ENCODE measurements at places on chromosomes 5 and 9.

DNA sequence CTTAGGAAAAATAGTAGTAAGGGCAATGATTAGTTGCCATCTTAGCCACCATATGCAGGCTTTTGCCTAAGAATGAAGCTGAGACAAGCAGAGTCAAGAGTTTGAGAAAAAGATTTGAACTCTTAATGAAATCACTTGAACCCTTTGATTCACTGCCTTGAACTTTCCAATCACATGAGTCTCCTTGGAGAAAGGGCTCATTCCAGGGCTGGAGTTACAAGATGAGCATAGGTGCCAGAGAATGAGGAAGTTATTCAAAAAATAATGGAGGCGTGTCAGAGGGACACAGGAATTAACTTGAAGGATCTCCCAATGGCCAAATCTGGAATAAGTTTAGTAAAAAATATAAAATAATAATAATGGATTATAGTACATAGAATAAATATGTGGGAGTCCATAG is 35.3 kb downstream of the MAT2B start:
- DNase-seq = no peak

DNA sequence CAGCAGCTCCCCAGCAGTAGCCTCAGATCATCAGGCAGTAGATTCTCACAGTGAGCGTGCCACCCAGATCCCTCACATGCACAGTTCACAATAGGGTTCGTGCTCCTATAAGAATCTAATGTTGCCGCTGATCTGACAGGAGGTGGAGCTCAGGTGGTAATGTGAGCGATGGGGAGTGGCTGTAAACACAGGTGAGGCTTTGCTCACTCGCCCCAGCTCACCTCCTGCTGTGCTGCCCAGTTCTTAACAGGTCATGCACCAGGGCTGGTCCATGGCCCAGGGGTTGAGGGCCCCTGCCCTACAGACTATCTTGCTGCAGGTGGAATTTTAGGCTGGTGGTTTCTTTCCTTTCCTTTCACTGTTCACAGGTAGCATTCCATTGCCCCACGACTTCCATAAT is 100.2 kb downstream of the MRPL36 start:
- no peak for DNase-seq

DNA sequence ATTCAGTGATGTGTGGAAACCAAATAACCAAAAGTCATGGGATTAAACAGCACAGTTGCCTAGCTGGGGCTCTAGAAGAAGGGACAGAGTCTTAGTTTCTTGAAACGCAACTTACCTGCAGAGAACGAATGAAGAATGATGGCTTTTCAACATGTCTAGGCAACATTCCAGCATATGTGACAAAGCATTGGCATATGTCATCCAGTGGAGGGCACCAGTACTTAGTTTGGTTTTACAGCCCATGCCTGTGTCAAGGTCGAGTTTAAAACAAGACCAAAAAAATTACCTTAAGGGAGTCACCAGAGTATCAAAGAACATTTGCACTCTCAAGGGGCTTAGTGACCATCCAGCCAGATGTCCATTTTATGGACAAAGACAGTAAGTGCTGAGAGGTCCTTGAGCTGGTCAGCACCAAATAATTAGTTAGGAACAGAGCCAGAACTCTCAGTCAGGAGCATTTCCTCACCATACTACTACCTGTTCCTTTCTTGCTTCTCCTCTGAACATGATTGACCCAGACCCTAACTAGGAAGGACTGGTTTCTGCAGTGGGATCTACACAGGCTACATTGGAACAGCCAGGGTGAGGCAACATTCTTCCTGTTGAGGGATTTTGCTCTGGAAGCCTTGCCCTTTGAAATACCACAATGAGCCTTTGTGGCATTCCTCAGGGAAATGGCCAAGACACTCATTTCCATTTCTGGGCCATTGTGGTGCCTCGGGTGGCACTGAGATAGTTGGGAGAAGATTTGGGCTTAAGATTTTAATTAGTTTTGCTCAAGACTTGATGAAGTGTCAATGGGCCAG is 75.4 kb upstream of the ANKH start:
- peak; percentile 32 for DNase-seq

GRCh38 chr9:83967073-83967472 is 12.9 kb downstream of the HNRNPK start:
- DNase-seq = no peak

DNA sequence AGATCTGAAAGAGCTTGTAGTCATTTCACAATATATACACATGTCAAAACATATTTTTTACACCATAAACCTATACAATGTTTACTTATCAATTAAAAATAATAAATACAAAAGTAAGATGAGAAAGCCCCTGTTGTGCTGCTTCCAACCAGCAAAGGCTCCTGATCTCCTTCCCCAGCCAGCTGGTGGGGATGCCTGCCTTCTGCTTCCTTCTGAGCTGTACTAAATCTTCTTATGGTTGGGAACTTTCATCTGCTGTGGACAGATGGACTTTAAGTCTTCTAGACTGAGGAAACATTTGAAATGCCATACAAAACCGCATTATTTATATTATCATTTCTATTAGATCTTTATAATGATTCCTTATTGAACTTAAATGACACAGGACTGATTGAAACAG is 745.3 kb upstream of the CHD1 start:
- no peak for DNase-seq

- DNase-seq = no peak
Observed at GRCh38 chr9:4709380-4709779, 30.0 kb downstream of the CDC37L1 start.

- no peak for DNase-seq
Observed at GRCh38 chr5:76521240-76521758, 101.9 kb downstream of the F2RL2 start.

- DNase-seq = peak; percentile 38
Observed at GRCh38 chr5:179836225-179837019, 15.7 kb downstream of the SQSTM1 start.

- no peak for DNase-seq
Observed at GRCh38 chr9:85662573-85662972, 79.2 kb downstream of the AGTPBP1 start.

GRCh38 chr5:34055667-34056066 is 12.7 kb upstream of the C1QTNF3 start:
- no peak for DNase-seq

- no peak for DNase-seq
Observed at GRCh38 chr9:99594056-99594780, 227.5 kb upstream of the NR4A3 start.

GRCh38 chr5:155260798-155261197 is 247.2 kb downstream of the KIF4B start:
- DNase-seq = no peak

DNA sequence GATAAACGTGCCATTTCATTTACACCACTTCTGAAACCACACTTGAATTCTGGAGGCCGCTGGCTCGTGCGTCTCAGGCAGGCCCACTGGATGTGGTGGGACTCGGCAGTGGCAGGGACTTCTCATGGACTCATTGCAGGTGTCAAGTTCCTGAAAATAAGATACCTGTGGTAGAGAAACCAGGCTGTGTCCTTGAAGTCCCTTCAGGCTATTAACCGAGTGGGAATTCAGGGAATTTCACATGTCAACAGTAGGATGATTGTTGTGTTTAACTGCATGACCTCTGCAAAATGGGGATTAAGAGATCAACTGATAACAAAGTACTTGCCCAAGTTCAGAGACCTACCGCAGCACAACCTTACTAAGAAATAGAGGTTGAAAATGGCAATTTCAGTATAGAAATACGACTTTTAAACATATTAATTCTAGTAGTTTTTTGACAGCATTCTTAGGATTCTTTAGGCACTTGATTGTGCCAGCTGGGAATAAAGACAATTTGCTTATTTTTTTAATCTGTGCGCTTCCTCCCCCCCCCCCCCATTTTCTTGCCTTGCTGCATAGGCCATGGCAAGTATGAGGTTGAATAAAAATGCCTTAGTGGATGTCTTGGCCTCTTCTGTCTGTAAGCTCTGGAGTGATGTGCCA is 26.8 kb downstream of the TRIP13 start:
- DNase-seq = no peak

DNA sequence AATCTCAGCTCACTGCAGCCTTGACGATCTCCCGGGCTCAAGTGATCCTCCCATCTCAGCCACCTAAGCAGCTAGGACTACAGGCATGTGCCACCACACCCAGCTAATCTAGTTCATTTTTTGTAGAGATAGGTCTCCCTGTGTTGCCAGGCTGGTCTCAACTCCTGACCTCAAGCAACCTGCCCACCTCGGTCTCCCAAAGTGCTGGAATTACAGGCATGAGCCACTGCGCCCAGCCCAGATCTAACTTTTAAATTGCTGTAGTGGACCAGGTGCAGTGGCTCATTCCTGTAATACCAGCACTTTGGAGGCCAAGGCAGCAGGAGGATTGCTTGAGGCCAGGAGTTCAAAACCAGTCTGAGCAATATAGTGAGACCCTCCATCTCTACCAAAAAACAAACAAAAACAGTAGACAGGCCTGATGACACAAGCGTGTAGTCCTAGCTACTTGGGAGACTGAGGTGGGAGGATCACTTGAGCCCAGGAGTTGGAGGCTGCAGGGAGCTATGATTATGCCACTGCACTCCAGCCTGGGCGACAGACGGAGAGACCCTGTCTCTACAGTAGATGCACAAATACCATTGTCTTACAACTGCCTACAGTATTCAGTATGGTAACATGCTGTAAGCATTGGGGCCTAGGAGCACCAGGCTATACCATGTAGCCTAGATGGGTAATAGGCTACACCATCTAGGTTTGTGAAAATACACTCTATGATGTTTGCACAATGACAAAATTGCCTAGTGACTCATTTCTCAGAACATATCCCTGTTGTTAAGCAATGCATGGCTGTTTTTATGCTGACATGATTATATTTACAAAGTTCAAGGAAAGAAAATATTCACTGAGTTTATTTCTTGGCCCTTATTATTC is 1.5 kb upstream of the SIT1 start:
- DNase-seq = no peak

- DNase-seq = no peak
Observed at GRCh38 chr5:21397693-21398092, 1409.7 kb upstream of the CDH18 start.

DNA sequence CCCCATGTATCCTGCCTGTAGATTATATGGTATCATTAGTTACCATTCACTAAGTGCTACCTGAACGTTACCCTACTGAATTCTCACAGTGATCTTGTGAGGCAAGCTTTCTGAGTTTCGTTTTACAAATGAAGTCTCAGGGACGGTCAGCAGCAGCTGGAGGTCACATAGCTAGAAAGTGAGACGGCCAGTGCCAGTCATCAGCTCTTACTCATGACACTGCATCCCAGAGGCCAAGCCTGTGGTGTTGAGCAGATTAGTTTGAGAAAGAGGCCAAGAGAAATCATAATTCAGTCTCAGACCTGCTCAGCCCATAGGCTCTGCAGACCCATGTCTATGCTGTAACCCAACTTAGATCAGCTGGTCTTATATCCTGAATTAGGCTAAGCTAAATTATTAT is 95.7 kb upstream of the EGFLAM start:
- no peak for DNase-seq
